ENCODE measurements at places on chromosomes 6 and 20.
A peak's percentile ranks its signal among the peaks of the same experiment; 100 is the strongest.

DNA sequence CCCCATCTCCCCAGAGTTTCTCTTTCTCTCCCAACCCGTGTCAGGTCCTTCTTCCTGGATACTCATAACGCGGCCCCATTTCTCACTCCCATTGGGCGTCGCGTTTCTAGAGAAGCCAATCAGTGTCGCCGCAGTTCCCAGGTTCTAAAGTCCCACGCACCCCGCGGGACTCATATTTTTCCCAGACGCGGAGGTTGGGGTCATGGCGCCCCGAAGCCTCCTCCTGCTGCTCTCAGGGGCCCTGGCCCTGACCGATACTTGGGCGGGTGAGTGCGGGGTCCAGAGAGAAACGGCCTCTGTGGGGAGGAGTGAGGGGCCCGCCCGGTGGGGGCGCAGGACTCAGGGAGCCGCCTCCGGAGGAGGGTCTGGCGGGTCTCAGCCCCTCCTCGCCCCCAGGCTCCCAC lies at the start of gene HLA-F:
Gene HLA-F (plus strand): TSS at position 173 of the 404 bp plus-strand sequence. CDS start 30 bp downstream, at position 203.
- DNase-seq, result peak; percentile 61

- no peak for DNase-seq
Measured at GRCh38 chr20:59811681-59812171, 121.7 kb downstream of the SYCP2 start.

- DNase-seq, result no peak
Measured at GRCh38 chr20:1333462-1334369, 4.8 kb upstream of the SDCBP2 start.

DNA sequence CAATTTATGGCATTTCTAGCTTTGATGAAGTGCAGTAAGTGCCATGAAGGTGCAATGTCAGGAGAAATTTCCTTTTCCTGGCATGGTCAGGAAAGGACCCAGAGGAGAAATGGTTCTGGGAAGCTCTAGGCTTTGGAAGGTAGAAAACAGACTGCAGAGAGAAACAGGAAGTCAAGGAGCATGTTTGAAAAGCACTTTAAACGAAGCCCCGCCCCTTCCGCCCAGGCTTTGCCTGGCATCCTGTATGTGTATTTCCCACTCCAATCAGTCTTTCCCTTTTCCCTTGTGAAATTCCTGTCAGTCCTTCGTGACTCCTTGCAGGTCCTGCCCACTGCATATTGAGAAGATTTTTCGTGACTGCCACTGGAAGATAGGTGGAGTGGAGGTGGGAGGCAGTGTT lies 320.9 kb upstream of the SASH1 start:
- DNase-seq, result no peak

DNA sequence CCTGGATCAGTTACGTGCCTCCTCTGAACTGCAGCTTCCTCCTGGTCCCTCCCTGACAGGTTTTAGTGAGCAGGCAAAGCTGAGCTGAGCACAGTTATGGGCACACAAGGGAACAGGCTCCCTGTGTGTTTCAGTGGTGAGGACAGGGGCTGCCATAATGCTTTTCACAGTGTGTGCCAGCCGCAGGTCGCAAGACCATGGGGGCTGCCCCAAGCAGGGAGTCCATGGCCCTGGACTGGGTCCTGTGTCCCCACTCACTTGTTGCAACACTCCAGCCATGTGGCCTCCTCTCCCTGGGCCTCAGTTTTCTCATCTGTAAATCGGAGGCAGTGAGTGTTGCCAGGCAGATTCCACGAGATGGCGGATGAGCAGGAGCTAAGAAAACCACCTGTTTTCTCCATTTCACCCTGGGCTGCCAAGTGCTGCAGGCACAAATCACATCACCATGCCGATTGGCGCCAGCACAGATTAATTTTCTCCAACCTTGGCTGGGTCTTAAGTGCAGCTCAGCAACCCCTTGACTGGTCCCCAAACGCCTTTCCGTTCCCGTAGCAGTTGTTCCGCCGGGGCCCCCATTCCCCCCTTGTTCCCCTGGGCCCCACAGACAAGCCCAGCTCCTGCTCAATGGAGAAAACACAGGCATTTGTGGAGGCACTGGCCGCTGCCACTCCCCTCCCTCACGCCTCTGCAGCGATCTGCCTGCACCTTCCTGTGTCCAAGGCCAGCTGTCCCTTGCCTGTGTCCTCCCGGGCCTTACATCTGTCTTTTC lies 57.1 kb upstream of the NNAT start:
- no peak for DNase-seq

- peak; percentile 9 for DNase-seq
Measured at GRCh38 chr6:132362442-132363185, 38.7 kb downstream of the MOXD1 start.

- no peak for DNase-seq
Measured at GRCh38 chr20:61379898-61380544, 128.0 kb downstream of the CDH4 start.

GRCh38 chr20:62575976-62576722 lies 66.2 kb upstream of the SLCO4A1 start:
- DNase-seq, result no peak
